ENCODE measurements at places on chromosomes 16 and 17.

DNA sequence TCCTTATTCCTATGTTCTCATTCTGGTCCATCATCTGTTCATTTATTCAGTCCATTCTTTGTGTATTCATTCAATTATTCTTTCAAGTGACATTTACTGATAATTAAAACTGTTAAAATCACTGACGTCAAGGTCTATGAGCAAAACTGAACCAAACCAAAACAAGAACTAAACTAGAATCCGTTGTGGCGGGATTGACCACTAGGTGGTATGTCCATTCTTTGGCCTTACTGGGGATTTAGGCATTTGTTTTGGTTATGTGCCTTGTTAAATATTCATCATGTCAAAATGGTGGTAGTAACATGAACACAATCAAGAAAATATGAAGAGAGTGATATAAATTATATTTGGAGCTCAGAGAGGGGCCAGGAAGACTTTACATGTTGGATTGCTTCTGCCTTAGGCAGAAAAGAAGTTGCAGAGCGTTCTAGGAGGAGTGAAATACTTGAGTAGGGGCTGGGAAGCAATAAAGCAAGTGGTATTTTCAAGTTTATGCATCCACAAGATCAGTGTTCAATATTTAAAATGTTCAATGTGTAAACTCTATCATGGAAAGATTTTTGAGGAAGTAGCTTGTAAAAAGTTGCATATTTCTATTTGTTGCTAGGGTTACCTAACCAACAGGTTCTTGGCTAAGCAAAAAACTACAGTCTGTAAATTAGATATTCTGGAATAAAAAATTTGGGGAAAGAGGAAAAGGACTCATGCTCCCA is 129.0 kb downstream of the CDH13 start:
- no peak for DNase-seq

DNA sequence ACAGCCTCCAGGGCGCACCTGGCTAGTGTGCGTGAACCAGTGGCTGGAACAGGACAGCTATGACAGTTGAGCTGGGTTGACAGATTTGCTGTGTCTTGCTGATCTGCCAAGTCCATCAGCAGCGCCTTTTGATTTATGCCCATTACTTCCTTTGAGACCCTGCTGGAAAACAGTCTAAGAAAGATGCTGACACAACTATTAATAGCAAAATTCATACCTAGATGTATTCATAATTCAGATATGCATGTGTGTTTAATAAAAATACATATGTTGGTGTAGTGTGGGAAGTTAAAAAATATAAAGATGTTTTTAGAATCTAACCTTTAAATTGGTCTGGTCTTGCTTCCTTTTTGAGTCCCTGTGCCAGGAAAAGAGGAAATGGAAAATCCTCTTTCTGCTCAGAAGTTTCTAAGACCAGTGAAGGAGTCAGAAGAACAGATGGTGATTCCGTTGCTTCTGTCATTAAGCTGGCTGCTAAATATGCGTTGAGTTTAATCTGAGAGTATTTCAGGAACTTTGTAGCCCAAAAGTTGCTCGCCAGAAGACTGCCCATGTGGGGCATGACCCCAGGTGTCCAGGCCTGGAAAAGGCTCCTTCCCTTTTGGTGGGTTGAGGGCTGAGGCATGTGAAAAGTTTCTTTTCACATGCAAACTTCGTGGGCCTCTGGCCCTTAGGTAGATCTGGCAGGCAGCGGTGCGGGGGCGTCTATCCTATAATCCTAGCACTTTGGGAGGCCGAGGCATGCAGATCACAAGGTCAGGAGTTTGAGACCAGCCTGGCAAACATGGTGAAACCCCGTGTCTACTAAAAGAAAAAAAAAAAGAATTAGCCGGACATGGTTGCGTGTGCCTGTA is 40.0 kb upstream of the ENDOV start:
- DNase-seq = no peak

DNA sequence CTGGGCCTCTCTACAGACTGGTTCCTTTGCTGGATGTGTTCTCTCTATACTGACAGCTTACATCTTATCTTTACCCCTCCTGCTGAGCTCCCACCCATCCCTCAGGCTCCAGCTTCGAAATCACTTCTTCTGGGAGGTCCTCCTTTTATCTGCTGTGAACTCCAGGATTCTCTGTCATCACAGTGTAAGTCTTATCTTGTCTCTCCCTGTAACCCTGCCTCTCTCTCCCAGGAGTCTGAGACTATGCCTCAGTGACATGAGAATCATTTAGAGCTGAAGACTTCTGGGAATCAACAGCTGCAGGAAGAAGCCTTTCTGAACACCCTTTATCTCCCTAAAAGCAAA is 148.1 kb upstream of the HS3ST3A1 start:
- no peak for DNase-seq

DNA sequence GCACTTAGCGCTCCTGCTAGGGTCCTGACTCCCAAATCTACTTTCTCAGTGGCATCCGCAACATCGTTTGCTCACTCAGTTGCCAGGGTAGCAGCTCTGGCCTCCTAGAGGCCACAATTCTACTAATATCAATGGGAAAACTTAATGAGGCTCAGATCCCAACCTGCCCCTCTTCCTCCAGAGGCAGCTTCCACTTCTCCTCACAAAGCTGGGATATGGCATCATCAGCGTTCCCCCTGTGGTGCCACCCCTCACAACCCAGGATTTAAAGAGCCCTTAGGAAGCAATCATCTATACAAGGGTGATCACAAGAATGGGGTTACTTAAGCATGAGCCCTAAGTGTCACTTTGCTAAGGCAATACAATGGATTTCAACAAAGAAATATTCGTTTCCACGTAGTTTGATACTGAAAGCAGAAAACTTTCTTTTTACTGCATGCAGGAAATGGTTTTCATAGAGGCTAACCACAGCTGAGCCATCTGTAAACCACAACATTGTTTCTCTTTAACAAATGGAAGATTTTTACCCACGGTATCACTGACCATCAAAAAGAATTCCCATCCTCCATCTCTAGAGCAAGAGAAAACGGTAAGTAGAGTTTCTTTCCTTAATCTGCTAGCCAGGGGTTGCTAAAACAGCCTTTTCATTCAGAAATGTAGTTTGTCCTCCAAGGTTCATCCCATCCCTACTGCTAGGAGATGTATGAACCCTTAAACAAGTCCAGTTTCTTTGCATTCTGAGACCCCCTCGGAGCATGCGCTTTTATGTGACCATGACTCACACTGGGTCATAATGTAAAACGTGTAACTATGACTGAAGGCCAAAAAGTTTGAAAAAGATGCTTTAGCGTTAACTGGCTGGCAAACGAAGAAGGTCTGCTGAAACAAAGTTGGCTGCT is 68.3 kb upstream of the BCAR1 start:
- no peak for DNase-seq

DNA sequence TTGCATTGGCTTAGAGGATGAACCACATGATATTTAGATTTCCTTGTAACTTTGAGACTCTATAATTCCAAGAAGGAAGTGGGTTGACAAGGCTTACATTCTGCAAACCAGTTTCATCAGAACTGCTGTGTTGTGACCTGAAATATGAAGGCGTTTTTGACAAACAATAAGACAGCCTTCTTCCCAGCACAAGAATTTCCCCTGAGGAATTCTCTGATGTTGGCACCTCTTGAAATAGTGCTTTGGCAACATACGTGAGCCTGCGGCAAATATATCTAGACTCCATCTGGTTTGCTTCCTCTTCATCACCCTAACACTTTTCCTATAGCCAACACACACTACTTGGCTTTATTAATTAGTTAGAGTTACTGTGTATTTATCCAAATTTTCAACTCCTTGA is 585.5 kb upstream of the SOX9 start:
- no peak for DNase-seq

DNA sequence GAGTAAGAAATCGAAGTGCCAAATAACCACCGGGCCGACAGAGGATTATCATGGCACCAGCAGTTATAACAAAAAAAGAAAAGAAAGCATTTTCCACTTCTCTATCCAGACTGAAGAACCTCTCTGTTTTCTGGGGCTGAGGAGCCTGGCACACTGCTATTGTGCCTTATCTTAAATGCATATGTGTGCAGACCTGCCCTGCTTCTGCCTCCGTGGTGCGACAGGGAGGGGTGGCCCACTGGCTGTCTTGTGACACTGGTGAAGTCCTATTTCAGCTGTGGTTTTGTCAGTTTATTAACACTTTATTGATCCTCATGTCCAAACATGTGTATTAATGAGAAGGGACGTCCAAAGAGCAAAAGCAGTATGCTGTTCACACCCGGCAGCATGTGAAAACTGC is 55.4 kb downstream of the CDK5R1 start:
- no peak for DNase-seq

DNA sequence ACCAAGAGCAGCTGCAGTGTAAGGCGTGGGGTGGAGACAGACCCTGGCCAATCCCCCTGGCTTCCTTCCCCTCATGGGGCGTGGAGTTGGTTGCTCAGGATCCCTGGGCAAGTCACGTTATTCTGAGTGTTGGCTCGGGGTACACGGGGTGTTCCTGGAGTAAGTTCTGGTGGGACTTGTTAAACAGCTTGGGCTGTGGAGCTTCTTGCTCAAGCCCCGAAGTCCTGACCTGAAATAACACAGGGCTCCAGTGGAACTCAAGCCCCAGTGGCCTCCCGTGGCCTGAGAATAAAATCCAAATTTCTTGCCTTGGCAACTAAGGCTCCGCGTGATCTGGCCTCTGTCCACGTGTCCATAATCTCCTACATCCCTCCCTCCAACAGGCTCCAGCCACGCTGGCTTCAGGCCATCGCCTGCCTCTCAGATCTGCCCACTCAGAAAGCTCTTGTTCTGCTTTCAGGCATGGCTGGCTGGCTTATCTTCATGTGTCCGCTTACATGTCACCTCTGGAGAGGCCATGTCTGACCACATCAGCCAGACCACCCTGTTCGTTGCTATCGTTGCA is 49.3 kb upstream of the BCO1 start:
- peak; percentile 73 for DNase-seq

GRCh38 chr17:36184023-36184765 is 7.8 kb upstream of the TBC1D3B start:
- DNase-seq = no peak

- DNase-seq = no peak
Observed at GRCh38 chr17:54898576-54898975, 2.1 kb upstream of the TOM1L1 start.

- DNase-seq = no peak
Observed at GRCh38 chr17:26818736-26819135, 475.2 kb upstream of the WSB1 start.

DNA sequence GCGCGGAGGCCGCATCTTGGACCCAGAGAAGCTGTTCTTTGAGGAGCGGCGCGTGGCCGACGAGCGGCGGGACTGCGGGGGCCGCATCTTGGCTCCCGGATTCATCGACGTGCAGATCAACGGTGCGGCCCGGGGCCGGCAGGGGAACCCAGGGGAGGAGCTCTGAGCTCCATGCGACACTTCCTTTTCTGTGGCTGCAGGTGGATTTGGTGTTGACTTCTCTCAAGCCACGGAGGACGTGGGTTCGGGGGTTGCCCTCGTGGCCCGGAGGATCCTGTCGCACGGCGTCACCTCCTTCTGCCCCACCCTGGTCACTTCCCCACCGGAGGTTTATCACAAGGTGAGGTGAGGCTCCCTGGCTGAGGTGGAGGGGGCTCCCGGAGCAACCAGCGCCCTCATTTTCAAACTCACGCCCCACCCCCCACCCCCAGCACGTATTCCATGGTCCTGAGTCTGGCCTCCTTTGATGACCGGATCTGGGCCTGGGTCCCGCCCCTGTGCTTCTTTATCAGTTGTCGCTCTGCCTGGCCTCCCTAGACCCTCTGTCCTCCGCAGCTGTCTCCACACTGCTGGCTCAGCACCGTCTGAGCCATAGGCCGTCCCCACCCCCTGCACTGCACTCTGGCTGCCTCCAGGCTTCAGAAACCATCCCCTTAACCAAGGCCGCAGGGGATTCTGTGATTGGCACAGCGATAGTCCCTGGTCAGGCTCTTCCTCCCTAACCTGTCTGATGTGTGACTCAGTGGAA is 787 bp downstream of the AMDHD2 start:
- no peak for DNase-seq

- no peak for DNase-seq
Observed at GRCh38 chr17:55215711-55216110, 49.0 kb upstream of the HLF start.

GRCh38 chr17:58136669-58137279 is 11.4 kb upstream of the OR4D1 start:
- no peak for DNase-seq

- no peak for DNase-seq
Observed at GRCh38 chr17:19470530-19471261, 59.7 kb downstream of the RNF112 start.

DNA sequence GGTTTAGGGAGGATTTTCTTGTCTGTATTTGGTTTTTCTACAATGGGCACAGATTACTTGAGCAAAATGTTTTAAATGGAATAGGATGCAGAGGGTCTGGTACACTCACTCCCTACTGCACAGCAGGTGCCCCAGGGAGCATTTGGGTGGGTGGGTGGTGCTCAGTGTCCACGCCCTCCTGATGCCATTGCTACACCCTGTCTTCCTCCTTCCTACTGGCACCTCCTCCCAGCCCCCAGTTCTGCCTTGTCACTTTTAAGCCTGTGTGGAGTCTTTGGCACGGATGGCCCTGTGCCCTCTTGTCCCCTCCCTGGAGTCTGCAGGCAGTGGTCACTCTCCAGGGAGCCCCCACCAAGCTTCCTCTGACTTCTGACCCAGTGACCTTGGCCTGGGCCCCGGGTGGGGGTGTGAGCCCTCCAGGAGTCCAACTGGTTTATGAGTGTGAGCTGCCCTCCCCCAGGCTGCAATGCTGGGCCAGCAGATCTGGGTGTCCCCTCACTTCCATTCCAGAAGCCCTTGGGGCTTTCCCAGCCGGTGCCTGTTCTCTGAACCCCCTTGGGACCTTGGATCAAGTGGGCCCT is 15.5 kb downstream of the LLGL2 start:
- DNase-seq = no peak

GRCh38 chr17:34872640-34873039 is 88.6 kb downstream of the CCT6B start:
- DNase-seq = no peak

DNA sequence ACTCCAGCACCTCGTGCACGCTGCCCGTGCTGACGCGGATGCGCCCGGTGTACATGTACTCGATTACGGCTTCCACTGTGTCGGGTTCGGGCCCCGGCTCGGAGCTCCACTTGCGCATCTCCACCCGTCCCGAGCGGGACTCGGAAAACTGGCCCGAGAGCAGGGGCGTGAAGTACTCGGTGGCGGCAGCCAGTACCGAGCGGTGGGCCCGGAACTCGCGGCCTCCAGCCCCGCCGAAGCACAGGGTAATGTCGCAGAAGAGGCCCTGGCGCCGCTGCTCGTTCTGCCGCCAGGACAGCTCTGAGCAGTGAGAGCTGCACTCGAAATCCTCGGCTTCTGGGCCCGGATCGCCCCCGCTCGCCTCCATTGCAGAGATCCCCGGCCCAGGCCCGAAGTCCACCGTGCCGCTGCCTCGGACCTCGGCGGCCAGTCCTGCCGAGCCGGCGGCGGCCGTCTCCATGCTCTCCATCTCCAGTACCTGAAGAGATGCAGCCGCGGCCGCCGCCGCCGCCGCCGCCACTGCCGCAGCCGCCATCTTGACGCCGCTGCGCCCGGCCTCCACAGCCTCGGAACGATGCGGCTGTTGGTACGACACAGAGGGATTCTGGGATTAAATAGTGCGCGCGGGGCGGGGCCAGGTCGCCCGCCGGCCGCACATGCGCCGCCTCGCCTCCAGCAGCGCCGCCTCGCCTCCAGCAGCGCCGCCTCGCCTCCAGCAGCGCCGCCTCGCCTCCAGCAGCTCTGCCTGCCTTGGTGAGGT is at the start of gene KLHL11:
Gene KLHL11 (minus strand): TSS at position 588 of the 760 bp plus-strand sequence. CDS start 53 bp downstream, at position 535.
- DNase-seq = peak; percentile 80

GRCh38 chr16:54932737-54933254 is 2.1 kb downstream of the IRX5 start:
- DNase-seq = no peak

Measured in hypothalamus (tissue), 51 donors.